ENCODE measurements at places on chromosomes 7 and 10.

DNA sequence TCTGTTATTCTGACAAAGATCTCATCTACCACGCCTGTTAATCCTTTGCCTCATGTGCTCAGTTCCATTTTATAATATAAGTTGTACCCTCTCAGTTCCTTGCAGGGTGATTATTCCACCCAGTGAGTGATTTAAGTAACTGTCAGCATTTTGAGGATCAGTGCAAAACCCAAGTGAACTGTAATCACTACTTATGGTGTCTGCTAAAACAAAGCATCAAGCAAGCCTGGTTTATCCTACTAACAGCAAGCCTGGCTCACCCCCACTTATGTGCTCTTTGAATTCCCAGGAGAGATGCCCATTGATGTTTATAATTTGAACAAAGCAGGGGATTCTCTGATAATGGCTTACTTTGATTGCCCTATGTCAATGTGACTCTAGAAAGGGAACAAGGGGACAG lies 186.8 kb upstream of the LRGUK start:
- DNase-seq, result no peak

DNA sequence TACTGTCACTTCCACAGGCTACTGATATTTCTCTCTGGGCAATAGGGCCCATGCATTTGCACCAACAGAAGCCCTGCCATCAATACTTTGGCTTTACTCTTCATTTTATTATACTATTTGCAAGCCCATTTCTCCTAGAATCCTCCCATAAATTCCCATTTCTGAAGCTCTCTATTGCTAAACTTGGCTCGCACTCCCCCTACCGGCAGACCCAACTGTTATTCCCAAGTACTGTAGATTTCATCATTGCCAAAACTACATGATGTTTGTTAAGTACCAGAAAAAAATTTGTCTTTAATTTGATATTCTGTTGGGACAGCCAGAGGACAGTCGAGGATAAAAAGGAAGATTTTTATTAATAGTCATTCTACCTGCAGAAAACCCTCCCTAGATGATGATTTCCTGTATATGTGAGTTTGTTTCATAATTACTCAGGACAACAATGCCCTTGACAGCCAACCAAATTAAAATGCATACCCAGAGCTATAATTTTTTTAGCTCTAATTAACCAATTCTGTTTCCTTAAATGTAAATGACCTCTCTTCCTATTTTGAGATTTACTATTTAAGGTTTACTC lies 298.6 kb downstream of the REEP3 start:
- DNase-seq, result no peak

GRCh38 chr10:49827297-49827696 lies 65.2 kb upstream of the OGDHL start:
- DNase-seq, result no peak

DNA sequence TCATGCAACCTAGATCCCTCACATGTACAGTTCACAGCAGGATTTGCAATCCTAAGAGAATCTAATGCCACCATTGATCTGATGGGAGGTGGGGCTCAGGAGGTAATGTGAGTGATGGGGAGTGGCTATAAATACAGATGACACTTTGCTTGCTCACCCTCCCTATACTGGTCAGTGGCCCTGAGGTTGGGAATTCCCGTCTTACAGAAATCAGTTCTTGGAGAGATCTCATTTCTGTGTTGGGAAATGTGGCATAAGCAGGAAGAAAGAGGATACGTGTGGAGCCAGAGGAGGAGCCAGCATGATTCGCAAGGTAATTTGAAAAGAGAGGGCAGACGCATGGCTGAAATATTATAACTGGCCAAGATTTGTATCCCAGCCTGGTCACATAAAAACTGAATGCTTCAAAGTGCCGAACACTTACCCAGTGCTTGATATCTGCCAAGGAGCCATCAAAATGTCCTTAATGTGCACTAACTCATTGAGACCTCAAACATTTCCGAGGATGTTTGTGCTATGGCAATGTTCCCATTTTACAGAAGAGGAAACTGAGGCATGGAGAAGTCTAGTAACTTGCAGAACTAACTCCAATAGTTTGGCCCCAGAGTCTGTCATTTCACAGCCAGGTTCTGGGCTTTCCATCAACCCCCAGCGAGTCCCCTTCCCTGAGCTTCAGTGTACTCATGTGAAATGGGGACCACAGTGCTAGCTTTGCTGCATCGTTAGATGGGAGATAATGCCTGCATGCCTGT lies 5.5 kb upstream of the IKZF1 start:
- DNase-seq, result no peak

- DNase-seq, result no peak
Observed at GRCh38 chr7:55056577-55057480, 38.0 kb downstream of the EGFR start.

- DNase-seq, result no peak
Observed at GRCh38 chr7:132653366-132653930, 77.2 kb upstream of the PLXNA4 start.

DNA sequence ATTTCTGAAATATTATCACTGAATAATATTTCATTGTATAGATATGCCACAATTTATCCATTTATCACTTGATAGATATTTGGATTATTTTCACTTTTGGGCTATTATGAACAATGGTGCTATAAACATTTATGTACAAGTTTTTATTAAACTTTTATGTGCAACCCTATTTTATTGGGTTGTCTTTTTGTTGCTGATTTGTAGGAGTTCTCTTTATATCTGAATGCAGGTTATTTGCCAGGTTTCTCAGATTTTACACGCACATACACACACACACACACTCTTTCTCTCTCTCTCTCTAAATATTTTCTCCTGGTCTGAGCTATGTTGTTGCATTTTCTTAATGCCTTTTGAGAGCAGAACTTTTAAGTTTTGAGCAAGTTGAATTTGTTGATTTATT lies 36.2 kb downstream of the ADK start:
- DNase-seq, result no peak

- DNase-seq, result no peak
Observed at GRCh38 chr7:4242706-4243105, 439.4 kb upstream of the FOXK1 start.

DNA sequence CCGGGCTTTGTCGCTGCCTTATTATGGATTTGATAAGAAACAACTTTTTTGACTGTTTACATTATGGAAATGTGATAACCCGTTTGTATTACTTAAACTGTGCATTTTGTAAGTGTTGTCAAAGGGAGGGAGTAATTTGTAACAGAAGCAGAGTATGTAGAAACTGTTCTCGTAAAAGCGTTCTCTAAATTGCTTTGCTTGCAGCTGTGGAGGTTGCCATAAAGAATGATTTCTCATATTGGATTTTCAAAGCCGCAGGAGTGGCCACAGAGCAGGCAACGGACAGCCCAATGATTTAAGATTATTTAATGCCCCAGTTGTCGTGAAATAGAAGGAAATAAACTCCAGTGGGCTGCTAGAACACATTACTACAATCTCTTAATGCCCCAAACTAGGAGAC lies 114.0 kb upstream of the INSYN2A start:
- no peak for DNase-seq

DNA sequence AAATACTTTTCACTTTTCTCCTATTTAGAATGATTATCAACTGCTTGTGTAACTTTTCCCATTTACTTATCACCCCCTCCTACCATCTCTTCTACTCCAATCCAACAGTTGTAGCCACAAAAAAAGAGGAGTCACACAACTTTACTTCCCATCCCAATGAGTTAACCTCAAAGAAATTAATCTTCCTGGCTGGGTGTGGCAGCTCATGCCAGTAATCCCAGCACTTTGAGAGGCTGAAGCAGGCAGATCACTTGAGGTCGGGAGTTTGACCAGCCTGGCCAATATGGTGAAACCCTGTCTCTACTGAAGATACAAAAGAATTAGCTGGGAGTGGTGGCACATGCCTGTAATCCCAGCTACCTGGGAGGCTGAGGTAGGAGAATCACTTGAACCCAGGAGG lies 19.9 kb downstream of the SYPL1 start:
- DNase-seq, result no peak

DNA sequence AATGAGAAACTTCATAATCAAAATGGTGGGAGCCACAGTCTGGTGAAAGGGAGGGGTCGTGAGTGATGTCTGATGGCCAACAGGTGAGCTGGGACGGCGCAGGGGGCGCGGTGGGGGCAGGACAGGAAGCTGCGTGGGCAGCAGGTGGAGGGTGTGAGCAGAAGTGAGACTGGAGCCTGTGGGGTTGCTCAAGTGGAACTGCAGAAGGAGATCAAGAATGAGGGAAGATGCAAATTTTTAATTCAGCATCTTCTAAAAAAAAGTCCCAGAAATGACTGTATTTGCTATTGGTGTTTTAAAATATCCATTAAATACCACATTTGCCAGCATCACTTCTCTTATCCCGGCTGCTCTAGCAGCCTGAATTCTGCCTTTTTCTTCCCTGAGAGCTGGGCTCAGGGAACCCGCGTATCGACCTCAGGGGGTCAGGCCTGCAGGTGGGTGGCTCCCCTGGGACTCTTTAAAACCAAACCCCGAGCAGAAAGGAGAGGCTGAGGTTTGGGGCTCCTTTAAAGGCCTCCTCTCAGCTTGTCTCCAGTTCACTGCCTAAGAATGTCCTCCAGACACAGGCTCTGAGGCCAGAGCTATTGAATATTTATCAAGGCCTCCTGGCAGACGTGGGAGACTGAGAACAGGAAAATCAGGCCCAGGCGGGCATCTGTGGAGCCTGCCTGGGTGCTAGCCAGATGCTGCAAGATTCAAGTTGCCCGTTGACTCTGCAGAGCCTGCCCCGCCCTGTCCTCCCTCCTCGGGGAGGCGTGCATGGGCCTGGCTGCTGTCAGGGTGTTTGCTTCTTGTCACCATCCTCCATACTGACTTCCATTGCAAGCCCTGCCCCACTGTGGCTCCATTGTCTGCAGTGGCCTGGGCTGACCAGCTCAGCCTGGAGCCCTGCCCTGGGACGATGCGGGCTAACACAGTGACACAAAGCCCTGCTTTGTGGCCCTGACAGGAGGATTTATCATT lies 53.9 kb downstream of the SYPL1 start:
- DNase-seq, result no peak

DNA sequence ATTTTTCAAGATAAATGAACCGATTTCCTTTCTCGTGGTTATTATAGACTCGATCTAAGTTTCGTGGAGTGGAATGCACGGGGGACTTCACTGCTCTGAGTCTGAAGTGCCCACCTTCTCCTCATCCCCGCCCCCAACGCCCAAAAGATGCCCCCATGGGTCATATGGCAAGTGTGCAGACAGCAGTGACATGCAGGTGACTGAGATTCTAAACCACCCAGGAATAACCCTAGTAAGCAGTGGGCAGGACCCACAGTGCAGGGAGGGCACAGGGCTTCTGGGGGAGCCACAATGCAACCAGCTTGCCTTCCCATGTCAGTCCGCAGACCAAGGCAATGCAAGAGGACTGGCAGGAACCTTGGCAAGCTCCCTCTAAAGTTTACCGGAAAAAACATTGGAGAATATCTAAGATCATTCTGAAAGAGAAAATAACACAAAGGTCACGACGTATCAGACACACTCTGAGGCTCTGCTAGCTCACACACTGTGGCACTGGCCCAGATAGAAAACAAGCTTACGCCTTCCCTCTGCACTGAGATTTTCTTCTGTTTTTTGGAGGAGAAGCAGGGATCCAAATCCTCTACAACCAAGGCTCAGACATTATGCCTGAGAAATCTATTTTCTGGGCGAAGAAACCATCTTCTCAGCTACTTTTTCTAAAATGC lies 239.6 kb downstream of the MAD1L1 start:
- no peak for DNase-seq

GRCh38 chr7:10475940-10476641 lies 497.6 kb upstream of the PHF14 start:
- no peak for DNase-seq

DNA sequence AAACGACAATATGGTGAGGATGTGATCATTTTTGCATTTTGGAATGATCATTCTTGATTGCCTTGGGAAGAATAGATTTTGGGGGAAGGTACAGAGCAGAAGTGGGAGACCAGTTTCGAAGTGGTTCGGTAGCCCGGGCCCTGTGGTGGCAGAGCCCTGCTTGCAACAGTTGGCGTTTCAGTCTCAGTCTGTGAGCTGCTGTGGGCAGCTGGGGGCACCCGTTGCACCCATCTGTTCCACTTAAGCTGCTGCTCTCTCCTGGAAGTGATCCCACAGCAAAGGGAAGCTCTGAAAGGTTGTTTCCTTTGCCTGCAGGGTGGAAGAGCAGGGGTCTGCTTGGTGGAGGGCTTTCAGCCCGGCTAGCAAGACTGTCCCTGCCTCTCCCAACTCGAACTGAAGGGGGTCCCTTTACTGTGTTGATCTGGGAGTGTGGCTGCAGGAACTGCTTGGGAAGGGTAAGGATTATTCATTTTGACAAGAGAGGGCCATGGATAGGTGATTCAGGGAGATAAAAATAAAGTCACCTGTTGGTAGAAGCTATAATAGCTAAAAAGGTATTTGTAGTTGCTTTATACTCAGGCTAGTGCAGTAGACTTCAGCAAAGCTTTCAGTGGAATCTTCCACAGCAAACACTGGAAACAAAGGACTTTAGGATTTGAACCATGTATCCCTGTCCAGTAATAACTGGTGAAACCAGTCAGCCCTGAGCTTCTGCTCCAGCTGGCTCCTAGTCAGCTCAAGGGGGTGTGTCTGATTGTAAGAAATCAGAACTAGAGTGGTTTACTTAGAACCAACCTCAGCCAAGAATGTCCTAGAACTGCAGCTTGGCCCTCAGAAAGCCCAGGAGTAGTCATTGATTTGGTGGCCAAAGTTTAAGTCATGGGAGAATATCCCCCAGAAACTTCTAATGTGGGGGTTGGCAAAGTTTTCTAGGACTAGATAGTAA lies 53.1 kb upstream of the PDCD4 start:
- DNase-seq, result no peak

GRCh38 chr10:71278691-71279588 lies 40.1 kb upstream of the SLC29A3 start:
- no peak for DNase-seq

- no peak for DNase-seq
Observed at GRCh38 chr10:20993389-20993788, 96.3 kb upstream of the NEBL start.

DNA sequence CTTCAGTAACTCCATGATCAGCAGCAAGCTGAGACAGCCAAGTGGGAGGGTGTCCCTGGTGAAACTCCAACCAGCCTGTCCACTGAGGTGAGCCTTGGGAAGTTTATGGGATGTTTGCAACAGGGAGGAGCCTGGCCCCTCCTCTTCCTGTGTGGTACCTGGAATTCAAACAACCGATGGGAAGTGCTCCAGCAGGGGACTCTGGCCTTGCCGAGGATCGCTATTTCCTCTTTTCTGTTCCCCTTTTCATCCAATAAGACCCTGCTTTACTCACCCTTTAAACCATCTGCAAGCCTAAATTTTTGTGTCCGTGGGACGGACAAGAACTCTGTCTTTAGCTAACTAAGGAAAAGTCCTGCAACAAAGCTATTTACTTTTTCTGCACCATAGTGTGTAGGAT lies 491.1 kb upstream of the ZMIZ1 start:
- DNase-seq, result no peak

DNA sequence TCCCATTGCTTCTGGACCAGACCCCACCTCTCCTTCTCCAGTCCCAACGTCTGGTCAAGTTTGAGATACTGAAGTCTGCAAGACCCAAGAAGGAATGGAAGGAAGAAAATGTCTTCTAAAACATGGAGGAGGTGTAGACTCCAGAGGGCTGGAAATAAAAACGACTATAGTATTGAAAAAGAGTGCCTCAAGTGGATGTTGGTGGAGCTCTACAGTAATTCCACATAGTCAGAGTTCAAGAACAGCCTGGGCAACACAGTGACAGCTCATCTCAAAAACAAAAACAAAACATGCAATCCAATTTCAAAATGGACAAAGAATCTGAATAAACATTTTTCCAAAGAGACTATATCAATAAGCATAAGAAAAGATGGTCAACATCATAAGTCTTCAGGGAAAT lies 2.3 kb upstream of the PCGF6 start:
- no peak for DNase-seq

GRCh38 chr10:14617852-14618251 lies 156.8 kb downstream of the FAM107B start:
- DNase-seq, result no peak

- DNase-seq, result no peak
Observed at GRCh38 chr10:48552946-48553564, 51.8 kb downstream of the ARHGAP22 start.

All from activated naive CD4-positive, alpha-beta T cell treated with Interleukin-2 at 50 U/mL for 16 hours (primary cell).